AG08396 (cell line): ENCODE measurements at places on chromosomes 5 and 9.
A peak's percentile ranks its signal among the peaks of the same experiment; 100 is the strongest.

GRCh38 chr5:10669983-10670382 lies 91.1 kb downstream of the DAP start:
- DNase-seq, result no peak

DNA sequence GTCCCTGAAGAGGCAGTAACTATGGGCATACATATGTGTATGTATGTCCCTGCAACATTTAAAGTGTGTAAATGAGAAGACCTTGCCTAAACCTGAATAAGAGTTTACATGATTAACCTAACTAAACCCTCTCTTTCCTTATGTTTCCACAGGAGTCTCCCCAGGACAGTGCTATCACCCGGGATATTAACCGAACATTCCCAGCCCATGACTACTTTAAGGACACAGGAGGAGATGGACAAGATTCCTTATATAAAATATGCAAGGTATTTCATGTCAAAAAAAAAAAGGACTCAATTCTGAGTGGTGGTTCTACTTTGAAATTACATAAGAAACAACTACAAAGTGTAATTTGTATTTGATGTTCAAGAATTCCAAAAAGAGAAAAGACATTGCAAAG lies 31.7 kb downstream of the GPR21 start:
- no peak for DNase-seq

GRCh38 chr5:119878712-119879111 lies 249.4 kb downstream of the FAM170A start:
- DNase-seq, result no peak

DNA sequence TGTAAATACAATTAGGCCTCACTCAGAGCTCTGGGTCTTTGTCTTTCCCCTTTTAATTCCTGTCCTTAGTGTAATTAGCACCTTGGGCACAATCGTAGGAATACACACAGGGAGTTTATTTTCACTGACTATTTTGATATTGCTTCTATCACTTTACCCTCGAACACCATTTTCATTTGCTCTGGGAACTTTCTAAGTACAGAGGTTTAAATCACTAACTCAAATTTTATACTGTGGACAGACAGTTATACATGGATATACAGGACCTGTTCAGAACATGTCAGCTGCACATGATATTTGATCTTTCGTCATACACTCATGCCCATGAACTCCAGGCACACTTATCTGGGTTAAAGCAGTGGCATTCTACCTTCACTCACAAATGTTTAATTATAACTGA lies 217.8 kb upstream of the TMEM161B start:
- DNase-seq, result no peak

DNA sequence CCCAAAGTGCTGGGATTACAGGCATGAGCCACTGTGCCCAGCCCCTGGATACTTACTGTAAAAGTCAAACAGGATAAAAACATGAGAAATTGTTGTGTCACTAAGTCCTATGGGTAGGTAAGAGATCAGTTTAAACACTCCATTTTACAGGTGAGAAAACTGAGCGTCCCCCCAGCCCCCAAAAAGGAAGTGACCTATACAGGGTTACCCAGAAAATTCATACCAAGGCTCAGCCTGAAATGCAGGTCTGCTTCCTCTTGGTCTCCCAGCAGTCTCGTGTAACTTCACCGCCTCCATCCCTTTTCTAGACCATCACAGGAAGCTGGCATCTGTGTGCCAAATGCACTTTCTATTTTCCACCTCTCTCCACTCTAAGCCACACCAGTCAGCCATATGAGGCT lies 57.2 kb downstream of the TMOD1 start:
- no peak for DNase-seq

DNA sequence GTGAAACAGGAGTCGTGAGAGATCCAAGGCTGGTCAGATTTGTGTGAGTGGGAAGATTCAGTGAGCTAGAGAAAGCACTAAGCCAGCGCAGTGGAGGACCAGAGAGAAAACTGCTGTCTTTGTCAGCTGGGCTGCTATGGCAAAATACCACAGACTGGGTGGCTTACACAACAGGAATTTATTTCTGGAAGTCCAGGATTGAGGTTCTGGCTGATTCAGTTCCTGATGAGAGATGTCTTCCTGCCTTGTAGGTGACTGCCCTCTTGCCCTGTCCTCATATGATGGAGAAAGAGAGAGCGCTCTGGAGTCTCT lies 24.2 kb upstream of the ANKRD33B start:
- no peak for DNase-seq

DNA sequence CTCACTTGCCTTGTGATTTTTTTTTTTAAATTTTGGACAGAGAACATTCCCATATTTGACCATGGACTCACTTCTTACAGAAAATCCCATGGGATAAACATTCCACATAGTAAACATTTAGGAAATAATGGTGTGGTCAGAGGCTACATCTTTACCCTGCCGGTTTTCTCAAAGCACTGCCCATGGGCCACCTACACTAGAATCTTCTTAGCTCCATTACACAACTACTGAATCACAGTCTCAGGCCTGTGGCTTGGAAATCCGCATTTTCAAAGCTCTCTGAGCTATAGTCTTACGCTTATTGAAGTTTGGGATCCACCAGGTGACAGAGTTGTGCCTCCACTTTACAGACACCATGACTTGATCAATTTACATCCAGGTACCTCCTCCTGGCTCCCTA lies 39.4 kb downstream of the ALG2 start:
- no peak for DNase-seq

GRCh38 chr5:57804007-57804444 lies 321.4 kb upstream of the ACTBL2 start:
- DNase-seq, result peak; percentile 28

- no peak for DNase-seq
These were observed 35.3 kb upstream of the IQGAP2 start for GRCh38 chr5:76367623-76368371.

DNA sequence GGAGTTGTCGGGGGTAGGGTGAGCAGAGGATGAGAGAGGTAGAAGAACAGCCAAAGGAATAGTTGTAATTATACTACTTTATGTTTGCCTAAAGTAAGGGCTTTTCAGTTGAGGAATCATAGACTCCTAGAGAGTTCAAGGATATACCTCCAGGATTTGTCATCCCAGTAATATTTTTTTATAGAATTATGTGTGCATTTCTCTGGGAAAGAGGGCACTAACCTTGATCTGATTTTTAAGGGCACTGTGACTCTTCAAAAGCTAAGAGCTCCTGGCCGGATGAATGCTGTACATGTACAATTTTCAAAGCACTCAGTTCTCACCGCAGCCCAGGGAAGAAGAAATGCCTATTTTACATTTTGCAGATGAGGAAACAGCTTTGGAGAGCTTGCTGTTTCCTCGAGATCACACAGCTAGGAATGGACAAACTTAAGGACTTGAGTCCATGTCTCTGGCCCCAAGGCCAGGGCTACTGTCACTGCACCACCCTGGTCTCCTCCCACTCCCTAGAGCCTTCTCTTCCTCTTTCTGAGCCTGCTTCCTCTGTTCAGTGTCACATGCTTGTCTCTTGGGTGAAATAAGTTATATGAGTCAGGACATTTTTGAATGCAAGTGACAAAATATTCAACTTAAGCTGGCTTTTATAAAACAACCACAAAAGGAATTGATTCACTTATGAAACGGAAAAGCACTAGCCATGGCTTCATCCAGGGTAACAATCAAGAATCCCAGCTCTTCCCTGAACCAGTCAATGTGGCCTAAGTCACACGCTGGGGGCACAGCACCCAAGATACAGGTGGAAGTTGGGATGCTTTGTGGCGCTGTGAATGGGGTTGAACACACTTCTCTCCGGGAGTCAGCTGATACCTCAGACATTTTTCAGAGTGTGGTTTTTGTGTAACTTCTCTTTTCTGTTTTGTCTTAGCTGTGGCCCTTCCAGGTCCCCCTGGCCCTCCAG lies 45.7 kb upstream of the TGFBR1 start:
- no peak for DNase-seq

GRCh38 chr5:13378091-13378490 lies 566.4 kb downstream of the DNAH5 start:
- DNase-seq, result no peak

DNA sequence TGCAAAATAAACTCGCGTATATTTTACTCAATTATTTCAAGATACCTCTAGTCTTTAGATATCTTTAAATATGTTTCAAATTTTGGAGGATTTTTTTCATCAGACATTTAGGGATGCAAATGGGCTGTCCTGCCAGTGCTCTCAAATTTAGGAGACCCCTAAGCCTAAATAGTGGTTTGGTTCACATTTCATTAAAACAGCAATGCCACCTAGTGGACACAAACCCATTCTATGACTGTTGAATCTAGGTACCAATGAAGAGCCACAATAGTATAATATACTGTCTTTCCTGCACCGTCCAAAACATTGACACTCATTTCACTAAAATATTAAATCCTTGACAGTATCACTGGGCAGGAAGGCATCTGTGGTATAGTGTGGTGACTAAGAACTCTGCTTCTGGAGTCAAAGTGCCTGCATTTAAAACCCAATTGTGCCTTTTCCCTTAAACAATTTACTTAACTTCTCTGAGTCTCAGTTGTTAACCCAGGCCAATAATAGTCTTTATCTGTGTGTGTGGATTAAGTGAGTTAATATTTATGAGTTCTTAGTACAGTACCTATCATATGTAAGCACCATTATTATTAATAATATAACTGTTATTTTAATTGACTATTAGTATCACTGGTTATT lies 148.0 kb downstream of the RORB start:
- DNase-seq, result peak; percentile 13

DNA sequence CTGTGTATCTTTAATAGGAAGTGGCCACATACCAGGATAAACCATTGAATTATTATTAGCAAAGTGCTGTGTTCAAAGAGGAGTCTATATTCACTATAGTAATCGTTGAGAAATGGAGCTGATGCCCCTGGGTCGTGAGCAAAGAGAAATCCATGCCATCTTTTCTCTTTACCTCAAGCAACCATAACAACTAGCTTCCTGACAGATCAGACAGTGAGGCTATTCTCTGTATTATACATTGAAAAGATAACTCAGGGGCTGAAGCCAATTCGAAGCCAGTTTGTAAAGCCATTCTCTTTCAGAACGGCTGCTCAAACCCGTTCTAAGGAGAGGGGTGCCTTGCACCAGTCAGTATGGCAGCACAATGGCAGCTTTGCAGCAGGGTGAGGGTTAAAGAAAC lies 680.6 kb downstream of the SEMA5A start:
- no peak for DNase-seq

DNA sequence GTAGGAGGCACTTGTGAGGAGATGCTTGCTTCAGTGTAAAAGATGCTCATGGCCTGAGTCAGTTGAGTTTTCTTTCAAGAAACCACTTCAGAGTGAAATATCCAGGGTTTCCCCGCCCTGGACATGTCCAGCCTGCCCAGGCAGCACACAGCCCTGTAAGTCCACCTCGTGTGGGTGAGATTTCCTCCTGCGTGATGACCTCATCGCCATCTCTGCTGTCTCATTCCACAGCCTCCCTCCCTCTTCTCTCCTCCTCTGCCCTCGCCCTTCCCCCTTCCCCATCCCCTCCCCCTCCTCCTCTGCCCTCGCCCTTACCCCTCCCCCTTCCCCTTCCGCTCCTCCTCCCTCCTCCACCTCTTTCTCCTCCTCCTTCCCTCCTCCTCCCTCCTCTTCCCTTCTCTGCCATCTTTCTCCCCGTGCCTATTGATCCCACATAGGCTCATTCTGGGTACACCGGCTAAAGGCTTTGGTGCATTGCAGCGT lies 34.0 kb upstream of the NCS1 start:
- peak; percentile 90 for DNase-seq

DNA sequence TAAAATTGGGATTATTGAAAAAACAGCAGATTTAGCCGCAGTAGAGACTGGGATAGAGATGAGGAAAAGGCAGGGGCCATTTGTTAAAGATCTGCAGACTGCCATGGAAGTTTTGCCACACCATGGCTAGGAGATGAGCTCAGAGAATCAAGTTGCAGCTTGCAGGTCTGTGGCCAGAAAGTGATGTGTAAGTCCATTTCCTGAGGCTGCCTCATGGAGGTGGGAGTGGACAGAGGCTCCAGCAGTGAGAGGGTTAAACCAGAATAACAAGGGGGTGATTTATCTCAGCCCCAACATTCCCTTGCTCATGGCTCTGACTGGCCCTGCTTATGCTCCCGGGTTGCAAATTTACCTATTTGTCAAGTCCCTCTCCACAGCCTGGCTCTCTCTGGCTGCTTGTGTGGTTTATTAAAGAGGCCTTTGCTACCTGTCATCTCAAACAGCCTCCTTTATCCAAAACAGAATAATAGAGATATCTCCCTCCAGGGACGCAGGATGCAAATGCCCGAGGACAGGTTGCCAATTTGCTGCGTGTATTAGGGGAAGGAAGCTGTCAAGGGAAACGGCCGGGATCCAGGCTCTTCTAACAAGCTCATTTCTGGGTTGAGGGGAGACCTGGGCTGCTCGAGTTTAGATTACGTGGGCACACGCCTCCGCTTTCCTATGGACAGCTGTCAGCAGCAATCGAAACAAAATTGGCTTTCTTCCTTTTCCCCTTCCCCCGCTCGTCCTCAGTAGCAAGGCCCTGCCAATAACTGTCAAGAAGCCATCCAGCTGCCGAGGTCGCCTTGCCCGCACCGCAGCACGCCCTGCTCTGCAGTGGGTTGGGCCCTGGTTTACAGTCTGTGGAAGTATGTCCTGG lies 72.8 kb upstream of the PITX1 start:
- DNase-seq, result no peak

- DNase-seq, result no peak
These were observed 4.0 kb downstream of the LCN2 start for GRCh38 chr9:128153060-128153946.

GRCh38 chr5:74446725-74447241 lies 193.7 kb downstream of the ENC1 start:
- no peak for DNase-seq

DNA sequence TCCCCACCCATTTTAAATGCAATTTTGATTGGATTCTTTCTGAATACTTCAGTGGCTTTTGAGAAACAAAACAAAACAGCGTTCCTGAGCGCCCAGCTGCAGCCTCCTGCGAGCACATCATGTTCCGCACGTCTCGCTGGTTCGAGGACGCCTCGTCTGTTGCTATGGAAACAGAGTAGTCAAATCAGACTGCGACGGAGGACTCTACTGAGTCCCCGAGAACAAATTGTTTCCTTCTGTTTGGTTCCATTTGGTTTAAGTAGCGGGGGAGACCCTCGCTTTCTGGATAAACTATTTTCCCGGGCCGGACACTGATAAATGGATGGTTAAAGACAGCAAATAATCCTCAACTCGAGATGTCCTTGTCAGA lies 69.0 kb downstream of the SLC28A3 start:
- peak; percentile 39 for DNase-seq

DNA sequence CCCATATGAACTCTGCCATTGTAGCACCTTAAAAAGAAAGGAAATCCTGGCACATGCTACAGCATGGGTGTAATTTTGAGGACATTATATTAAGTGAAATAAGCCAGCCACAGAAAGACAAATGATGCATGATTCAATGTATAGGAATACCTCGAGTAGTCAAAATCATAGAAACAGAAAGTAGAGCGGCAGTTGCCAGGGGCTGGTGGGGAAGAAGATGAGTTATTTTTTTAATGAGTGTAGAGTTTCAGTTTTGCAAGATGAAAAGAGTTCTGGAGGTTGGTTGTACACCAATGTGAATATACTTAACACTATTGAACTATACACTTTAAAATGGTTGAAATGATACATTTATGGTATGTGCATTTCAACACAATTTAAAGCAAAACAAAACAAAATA lies 133.0 kb downstream of the ZDHHC21 start:
- DNase-seq, result no peak
